ENCODE measurements at places on chromosomes 7 and 10.

- no peak for DNase-seq
These were observed 77.4 kb upstream of the ANLN start for GRCh38 chr7:36312064-36312914.

GRCh38 chr7:150511048-150511447, 3.6 kb upstream of the GIMAP7 start:
- no peak for DNase-seq

DNA sequence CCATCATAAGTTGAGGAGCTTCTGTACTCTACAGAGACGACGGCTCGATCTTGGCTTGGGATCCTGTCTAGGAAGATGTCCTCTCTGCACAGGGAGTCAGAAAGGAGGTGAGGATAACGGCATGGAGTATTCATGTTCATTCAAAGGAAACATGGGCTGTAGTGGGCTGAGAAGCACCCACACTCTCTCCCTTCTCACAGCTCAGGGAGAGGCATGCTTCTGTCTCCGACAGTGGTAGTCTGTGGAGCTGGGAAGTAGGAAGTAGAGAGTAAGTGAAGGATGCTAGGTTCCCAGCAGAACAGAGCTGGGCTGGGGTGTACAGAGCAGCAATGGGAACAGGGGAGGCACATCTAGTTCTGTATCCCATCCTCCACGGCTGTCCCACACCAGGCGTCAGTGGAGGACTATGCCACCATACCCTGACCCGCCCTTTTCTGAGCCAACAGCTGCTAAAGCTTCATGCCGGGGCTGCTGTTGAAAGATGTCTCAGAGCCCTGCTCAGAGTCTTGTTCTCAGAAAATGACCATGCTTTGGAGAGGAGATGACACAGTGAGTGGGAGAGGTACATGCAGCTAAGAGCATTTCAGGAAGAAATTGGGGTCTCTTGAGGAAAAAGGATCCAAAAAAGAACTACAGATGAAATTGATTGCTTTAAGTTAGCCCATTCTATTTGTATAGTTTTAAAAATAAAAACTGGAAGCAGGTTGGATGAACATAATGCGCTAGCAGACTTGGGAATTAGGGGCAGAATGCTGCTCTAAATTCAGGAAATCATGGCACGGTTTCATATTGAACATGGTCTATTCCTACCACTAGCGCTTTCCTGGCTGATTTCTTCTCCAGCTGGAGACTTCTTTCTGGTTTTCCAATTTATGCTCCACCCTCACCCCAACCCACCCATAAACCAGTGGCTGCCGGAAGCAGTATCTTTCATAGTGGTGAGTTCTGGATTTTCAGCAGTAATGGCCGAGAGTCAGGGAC, 138.6 kb downstream of the CHN2 start:
- no peak for DNase-seq

- no peak for DNase-seq
These were observed 337.0 kb downstream of the CRPPA start for GRCh38 chr7:16084370-16084769.

GRCh38 chr10:75111907-75112679, 637 bp downstream of the SAMD8 start:
- peak; percentile 58 for DNase-seq

- DNase-seq = no peak
These were observed 75.2 kb downstream of the CDC123 start for GRCh38 chr10:12271210-12271540.

DNA sequence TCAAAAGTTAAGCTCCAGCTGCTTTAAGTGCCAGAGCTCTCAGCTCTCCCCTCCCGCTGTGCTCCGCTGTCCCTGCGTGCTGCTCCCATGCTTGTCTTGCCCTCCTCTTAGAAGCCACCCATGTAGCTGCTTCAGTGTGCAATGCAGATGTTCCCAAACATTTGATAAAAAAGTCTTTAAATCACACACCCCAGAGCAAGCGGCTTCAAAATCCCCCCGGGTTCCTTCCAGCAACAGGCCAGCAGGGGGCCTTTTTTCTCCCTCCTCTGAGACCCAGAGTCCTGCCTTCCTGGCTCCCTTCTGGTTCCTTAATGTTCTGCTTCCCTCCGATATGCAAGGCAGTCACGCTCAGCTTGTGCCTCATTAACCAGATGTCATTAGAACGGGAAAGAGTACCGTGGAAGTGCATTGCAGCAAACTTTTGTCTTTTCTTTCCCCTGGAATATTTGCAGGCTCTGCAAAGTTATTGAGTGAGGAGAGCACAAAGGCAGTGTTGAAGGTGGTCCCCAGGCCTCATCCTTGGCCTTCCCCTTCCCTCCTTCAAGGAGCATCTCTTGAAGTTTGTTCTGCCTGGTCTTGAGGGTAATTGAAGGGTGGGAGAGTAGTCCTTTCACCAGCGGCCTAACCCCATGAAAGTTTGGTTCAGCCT, 25.5 kb downstream of the LDB3 start:
- peak; percentile 58 for DNase-seq

DNA sequence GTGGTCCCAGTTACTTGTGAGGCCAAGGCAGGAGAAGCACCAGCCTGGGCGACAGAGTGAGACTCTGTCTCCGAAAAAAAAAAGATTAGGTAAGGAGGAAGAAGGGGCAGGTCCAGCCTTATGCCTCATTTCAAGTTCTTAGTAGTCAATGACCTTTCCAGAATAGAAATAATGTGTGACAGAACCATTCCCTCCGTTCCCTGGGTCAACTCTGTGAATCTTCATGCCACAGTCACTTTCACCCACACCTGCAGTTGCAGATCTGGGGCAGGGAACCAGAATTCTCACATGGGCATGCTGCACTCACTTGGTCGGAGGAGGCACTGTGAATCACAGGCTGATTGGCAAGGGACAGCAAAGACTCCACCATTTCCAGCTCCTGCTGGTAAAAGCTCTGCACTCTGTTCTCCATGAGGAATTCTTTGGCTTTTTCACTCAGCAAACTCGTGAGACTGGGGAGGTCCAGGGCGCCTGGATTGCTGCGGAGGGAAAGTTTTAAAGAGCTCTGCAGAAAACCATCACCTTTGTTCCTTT, 20.7 kb downstream of the STN1 start:
- DNase-seq = no peak

DNA sequence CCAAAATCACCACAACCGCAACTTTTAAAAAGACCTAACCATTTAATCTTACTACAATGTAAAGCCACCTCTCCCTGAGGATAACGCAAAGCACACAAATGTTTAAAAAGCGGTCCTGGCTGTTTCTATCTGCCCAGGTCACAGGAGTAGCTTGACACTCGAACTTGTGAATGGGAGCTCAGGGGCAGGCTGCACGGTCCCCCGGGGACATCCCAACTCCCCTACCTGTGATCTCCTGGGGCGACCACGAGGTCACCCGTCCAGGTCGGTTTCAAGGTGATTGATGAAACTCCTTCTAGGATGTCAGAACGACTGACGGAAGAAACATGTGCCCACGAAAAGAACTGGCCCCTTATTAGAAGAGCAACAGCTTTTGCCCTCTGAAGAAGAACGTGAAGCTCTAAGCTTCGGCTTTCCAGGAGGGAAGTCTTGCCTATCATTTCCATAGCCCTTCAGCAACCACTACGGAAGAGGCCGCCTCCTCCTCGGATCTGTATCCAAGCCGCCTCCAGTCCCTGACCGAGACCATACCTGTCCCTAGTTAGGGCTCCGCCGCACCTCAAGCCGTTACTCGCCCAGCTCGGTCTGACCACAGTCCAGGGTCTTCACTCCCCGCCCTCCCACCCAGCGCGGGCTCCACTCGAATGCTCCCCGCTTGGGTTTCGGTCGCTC, 459 bp downstream of the CYCS start:
- DNase-seq = peak; percentile 8

- DNase-seq = peak; percentile 69
These were observed 230.9 kb downstream of the CREB5 start for GRCh38 chr7:28643188-28643569.

- no peak for DNase-seq
These were observed 384.4 kb downstream of the TNS3 start for GRCh38 chr7:47197486-47197885.

DNA sequence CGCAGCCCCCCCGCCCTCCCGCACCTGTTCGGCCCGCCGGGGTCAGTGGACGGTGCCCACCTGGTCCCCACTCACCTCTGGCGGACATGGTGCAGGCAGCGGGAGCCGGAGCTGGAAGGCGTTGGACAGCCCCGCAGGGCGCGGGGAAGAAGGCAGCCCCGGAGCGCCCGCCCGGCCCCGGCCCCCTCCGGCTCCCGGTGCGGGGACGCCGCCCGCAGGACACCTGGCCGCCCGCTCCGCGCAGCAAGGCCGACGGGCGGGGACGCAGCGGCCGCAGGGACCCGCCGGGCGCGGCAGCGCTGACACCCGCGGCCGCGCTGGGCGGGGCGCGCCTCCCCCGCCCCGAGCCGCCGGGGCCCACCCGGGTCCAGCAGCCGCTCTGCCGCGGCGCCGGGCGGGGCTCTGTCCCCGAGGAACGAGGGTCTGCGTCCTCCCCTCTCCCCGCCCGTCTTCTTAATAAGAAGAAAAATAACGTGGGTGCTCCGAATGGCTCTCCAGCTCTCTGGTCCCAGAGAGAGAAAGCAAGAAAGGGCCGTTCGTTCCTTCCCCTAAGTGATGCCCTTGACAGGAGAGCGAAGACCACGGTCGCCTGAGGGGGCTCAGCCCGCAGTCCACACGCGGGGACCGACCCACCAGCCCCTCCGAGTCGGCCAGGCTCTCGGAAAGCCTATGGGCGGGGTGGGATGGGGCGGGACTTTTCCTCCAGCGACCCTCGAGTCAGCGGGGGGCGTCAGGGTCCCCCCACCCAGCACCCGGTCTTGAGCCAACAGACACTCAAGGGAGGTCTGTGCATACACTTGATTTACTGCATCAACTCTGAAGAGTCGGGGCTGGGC, 53.4 kb upstream of the FHIP2A start:
- DNase-seq = no peak

GRCh38 chr10:86264481-86265231, 101.9 kb downstream of the GRID1 start:
- DNase-seq = no peak

DNA sequence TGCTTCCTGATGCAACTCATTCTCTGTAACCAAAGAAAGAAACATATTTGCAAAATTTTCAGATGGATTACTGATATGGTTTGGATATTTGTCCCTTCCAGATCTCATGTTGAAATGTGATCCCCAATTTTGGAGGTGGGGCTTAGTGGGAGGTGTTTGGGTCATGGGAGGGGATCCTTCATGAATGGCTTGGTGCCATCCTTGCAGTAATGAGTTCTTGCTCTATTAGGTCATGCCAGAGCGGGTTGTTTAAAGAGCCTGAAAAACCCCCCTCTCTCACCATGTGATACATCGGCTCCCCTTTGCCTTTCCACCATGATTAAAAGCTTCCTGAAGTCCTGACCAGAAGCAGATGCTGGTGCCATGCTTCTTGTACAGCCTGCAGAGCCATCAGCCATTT, 43.8 kb upstream of the PRKG1 start:
- peak; percentile 45 for DNase-seq

- DNase-seq = peak; percentile 40
These were observed 720 bp downstream of the SNCG start for GRCh38 chr10:86958901-86959736.

- no peak for DNase-seq
These were observed 977 bp downstream of the TMEM248 start for GRCh38 chr7:66921918-66922486.

DNA sequence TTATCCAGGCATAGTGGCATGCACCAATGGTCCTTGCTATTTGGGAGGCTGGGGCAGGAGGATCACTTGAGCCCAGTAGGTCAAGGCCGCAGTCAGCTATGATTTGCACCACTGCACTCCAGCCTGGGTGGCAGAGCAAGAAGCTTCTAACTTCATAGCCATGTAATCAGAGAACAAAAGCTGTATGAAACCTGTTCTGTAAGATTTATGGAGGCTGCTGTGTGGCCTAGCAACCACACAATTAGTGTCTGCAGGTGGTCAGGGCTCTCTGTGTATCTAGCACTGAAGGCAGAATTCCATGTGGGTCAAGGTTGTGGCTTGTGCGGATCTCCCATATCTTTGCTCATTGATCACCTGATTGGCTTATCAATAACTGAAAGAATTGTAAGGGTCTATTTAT, 221.5 kb upstream of the FOXK1 start:
- DNase-seq = no peak

DNA sequence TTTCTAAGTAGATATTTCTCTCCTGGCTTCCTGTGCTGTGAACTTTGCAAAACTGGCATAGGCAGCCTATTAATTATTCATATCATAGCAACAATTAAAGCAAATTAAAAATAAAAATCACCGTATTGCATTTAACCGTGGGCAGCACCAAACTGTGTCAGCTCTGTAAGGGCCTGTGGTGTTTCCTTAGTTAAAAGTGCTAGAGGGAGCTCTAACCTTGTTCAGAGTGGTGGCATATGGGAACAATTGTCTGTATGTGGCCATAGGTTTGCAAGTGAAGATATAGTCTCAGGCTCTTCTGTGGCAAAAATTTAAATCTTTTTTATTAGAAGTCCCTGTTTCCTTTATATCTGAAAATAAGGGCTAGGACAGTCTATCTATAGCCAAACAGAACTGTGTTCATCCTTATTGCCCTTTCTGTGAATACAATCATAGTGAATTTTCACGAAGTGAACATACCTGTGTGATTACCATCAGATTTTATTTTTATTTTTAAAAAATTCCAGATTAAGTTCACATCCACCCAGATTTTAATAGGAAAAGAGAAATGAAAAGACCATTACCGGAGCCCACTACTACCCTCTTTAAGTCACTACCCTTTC, 92.6 kb downstream of the POLL start:
- peak; percentile 20 for DNase-seq

GRCh38 chr10:94035982-94036765, 42.4 kb downstream of the PLCE1 start:
- no peak for DNase-seq

DNA sequence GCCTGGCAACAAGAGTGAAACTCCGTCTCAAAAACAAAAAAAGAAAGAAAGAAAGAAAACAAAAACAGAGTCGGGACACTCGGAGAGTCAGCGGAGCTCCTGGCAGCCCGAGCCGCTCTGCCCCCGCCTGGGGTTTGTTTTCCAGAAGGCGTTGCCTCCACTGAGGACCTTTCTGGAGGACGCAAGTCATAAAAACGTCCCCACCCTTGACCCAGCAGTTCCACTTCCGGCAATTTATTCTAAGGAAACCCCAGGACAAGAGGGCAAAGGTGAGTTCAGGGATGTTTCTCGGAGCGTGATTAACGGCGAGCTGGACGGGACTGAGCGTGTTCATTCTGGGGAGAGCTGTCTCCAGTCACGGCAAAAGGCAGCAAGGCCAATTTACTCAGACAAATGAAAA, 27.0 kb upstream of the SUN1 start:
- no peak for DNase-seq

DNA sequence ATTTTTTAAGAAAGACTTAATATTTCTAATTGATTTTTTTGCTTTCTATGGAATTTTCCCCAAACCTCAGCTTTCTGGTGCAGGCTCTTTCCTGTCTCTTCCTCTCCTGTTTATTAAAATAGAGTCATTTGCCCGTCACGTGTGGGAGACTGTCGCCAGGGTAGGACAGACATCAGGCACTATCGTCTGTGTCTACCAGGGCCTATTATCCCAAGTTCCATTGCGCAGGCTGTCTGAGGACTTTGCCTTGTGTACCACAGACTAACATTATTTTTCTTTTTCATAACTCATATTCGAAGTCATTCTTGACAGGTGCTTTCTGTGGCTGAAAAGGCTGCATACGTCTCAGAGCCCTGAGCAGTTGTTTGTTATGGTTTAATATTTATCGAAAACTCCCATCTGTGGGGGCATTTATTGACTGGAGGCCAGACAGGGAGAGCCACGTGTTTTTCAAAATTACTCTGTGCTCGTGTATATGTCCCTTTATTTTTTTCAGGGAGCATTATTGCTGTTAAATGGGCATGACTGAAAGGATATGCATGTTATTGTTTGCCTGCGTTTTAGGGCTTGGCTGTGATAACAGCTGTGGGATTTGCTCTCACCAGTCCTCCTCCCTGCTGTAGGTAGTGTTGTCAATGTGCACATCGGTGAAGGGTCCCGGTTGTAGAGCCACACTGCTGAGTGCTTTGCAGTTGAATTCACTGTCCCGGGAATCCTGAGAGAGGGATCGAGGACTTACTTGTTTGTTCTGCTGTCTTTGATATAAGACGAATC, 89.8 kb downstream of the CAMK1D start:
- DNase-seq = no peak

All from fibroblast of skin of right biceps (primary cell).